ENCODE measurements at places on chromosomes 7 and 10.

DNA sequence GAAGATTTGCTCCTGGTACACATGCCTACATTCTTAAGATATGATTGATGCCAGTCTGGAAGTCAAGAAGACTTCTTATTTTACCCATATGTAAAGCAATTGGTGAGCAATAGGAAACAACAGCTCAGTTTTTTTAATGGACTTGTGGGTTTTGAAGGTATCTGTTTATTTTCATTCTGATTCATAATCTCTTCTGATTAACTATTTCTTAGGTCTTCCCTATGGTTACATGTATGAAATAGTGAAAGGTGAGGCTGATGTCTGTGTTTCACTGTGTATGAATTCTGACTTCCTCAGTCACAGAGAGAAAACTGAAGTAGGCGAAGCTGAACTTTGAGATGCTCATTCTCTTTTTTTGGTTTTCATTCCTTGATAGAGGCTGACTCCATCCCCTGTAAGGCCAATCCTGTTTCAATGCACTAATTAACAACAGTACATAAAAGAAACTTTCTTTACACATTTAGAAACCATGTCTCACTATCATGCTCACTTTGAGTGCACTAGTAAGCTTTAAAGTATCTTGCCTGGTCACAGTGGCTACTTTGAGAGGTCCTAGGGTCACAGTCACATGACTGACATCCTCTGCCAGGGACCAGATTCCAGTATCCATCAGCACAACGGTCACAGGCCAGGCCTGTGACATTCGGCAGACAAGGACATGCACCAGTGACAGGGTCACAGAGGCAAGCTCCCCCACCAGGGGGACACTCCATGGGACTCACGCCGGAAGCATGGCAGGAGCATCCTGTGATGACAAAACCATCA lies 59.5 kb upstream of the LAMB1 start:
- no peak for DNase-seq

DNA sequence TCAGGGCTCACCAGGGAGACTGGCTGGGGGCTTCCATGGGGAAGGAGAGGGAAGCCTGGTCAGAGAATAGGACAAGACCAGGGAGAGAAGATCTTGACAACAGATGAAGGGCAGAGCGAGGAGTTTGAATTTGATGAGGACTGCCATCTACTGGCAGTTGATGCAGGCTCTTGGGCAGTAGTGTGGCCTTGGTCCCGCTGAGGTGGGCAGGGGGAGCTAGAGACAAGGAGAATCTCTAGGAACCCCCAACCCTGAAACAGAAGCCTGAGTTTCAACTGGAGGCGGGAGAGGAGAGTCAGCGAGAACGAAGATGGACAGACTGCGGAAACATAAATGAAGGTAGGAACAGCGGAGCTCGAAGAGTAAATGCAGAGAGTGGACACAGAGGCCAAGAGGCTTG lies 81.0 kb downstream of the PPP1R3C start:
- DNase-seq: no peak

- DNase-seq: no peak
These were observed 442.9 kb downstream of the ARL4A start for GRCh38 chr7:13130321-13130720.

GRCh38 chr7:1436608-1437007 lies 22.7 kb downstream of the MICALL2 start:
- DNase-seq: no peak

GRCh38 chr10:35774109-35774508 lies 132.0 kb upstream of the FZD8 start:
- no peak for DNase-seq

Measured in activated CD8-positive, alpha-beta memory T cell treated with anti-CD3 and anti-CD28 coated beads for 24 hours (primary cell).